ENCODE measurements at places on chromosomes 5 and 9.
A peak's percentile ranks its signal among the peaks of the same experiment; 100 is the strongest.

GRCh38 chr9:91923145-91923544 is 26.9 kb downstream of the ROR2 start:
- DNase-seq: no peak

DNA sequence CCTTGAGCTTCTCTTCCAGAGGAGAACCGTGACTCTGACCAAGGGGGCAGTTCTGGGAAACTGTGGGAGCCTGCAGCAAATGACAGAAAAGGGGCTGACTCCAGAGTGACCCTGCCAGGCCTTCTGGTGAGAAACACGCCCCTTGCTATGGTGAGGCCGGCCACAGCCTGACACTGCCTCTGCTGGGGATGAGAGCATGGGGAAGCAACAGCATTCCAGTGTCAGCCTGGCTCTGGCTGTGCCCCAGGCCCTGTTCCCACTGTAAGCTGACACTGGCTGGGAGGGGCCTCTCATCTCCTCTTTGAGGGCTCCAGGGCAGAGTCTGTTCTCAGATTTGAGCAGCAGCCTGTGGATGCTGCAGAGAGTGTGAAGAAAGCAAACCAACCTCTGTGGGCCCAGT is 180.0 kb upstream of the IL12B start:
- DNase-seq: no peak

DNA sequence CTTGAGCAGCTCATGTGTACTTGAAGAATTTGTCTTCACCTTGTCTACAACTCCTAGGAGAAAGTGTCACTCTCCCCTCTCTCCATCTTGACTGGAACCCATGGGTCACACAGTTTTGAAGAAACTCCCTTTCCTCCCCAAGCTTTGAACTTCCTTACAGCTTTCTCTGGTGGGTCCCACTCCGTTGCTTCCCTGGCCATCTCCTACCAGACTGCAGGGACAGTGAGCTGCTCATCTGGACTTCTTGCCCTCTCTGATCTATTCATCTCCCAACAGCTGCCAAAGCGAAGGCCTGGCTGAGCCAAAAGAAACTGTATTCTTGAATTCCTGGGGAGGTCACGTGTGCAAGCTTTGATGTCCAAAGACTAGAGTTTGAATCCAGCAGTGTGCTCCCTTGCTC is 22.7 kb upstream of the CXCL14 start:
- no peak for DNase-seq

DNA sequence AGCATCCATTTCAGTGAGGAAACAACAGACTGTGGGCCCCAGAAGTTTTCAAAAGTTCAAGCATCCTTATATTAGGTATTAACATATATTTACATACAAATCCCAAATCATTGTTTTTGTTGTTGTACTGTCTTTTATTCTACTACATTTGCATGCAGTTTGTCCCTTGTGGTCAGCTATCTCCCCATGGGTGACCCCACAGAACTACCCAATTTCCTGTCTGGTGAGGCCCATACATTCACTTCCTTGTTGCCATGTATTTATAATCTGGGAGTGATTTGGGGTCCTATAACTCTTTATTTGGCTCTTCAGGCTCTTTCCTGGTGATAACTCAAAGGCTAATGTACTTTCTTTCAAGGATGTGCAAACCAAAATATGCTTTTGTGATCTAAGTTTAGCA is 3.3 kb upstream of the CD180 start:
- no peak for DNase-seq

DNA sequence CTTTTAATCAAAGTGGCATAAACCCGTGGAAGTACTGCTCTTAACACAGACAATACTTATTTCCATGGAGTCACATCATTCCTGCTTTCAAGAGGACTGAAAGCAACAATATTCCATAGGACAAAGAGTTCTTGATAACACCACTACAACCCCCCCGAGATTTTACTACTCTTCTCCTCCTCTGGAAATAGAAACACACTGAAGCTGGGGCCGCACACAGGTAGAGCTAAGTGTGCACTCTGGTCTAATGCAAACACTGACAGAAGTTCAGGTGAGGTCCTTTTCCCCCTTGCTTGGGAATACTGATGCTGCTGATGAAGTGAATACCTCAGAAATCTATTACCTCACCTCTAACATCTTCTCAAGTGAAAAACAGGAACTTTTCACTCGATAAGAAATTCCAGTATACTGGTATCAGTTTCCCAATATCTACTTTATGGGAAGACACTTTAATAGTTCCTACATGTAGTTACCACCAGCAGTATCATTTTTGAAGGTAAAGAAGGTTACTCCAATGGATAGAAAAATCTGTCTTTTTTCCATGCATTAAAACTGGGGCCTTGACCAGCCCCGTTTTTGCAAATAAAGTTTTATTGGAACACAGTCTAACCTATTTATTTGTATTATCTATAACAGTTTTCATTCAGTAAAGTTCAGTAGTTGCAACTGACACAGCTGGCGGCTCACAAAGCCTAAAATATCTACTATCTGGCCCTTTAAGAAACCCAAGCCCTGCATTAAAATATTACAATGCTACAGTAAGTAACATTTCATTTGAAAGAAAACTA is 50.0 kb downstream of the GOLPH3 start:
- no peak for DNase-seq

DNA sequence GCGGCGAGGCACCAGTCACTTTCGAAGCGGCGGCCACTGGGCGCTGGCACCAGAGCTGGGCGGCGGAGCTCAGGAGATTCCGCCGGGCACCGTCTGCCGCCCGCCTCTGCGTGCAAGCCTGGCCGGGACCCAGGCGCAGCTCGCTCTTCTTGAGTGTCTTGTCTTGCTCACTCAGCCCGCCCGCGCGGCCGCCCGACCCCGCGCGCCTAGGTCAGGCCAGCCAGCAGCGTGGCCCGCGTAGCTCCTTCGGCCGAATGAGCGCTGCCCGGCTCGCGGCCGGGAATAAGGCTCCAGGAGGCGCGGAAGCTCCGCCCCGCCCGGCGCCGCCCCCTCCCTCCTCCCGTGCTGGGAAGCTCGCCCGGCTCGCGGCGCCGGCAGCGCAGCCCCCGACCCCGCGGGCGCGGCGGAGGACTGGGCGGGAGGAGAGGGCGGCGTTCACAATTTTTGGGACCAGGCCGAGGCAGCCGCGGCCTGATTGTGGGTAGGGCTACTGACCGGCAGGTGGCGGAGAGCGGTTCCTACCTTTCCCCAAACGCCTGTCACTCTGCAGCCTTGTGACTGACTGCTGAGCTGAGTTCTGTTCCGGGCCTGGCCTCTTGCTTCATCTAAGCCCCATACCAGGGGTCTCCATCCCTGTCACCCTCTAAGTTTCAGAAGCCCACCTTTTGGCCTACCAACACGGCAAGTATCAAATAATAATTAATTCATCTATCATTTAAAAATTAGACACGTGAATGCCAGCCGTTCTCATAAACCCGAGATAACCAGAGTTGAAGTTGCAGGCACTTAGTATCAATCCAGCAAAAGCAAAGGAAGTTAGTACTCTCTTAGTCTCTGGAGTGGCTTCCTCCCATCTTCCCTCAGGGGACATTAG is at the start of gene HBEGF:
Gene HBEGF (minus strand): TSS at position 256 of the 874 bp plus-strand sequence. CDS start 275 bp downstream, outside the sequence.
- DNase-seq: peak; percentile 45
